ENCODE measurements at places on chromosomes 12 and 14. TPM values are rescaled to one million over a fixed set of nuclear protein-coding genes. Genes with fewer than 3 reads are reported as not detected.

DNA sequence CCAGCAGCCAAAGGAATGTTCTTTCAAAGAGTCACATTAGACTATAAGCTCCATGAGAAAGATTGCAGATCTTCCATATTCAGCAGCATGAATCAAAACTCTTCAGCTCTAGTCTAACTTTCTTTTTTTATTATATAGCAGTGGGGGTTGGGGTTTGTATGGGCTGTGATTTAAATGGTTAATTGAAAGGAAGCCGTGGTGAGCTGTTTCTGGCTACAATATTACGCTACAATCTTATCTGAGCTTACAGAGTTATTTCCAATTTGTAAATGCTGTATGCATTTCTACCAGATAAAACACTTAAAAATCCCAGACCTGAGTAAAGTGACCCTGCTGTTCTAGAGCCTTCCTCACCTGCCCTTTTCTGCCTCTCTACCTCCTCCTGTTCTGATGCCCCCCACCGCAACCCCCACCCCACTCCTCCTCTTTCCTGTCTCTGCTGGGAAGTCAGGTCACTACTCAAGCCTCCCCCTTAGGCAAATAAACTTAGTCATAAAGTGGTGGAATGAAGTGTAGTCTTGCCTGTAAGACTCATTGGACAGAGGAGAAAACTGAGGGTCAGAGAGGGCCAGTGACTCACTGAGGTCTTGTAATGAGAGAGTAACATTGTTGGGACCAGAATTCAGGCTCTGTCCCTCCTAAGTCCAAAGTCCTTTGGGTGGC, 1089.5 kb downstream of the BCL11B start:
- DNase-seq, result no peak

DNA sequence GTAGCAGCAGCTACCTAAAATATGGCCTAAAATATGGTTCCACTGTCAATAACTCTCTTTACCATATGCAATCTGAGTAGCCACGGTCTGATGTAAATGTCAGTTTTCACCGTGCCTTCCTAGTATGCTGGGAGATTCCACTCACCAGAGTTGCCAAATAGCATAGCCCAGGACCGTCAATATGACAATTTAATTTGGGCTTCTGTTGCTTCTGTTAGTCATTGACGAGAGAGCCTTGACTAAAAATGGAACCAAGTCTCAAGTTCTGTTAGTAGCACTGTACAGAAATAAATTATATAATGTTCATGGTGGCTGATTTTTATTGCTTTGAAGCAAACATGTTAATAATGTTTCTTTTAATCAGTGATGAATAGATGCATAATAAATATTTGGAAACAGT, 348.4 kb downstream of the BCAT1 start:
- no peak for DNase-seq

KRT75 gene
- total RNA-seq, result not detected

GRCh38 chr14:74841230-74842207, 34.4 kb downstream of the PROX2 start:
- no peak for DNase-seq

PRR4 gene
- 7.3 TPM for total RNA-seq

DNA sequence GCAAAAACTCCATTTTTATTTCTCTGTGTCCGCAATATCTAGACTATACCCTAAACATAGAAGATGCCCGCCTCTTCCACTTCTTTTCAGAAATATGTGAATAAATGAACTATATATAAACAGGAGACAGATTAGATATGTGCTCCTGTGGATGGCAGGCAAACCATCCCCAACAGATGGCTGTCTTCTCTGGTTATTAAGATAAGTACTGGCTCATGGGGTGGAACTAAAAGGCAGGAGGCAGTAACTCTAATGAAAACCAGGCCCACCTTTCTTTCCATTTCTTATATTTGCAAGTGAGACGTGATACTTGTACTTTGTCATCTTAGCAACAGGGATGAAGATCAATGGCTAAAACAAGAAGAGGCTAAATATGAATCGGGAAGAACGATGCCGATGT, 20.2 kb downstream of the E2F7 start:
- no peak for DNase-seq

IL22 gene
- total RNA-seq, result not detected

IRAK3 gene
- total RNA-seq, result 77.2 TPM

ERBB3 gene
- 191 TPM for total RNA-seq

C12orf54 gene
- 0.52 TPM for total RNA-seq

GRCh38 chr12:106022568-106023012, 116.2 kb downstream of the NUAK1 start:
- peak; percentile 23 for DNase-seq

DNA sequence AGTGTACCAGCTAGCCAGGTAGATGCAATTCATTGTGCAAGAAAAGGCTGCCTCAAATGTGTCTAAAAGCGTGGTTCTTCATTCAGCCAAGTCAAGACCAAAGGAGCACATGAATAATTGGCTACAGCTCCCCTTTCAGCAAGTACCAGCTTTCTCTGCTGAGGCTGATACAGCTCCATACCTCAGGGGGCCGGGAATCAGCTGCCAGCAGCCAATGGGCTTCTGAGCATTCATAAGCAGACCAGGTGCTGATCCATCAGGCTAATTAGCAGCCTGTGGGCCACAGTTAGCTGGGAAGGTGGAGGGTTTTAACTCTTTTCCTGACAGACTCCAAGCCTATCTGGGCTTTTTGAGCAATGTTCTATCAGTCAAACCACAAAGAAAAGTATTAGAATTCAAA, 264.7 kb downstream of the APAF1 start:
- no peak for DNase-seq

DNA sequence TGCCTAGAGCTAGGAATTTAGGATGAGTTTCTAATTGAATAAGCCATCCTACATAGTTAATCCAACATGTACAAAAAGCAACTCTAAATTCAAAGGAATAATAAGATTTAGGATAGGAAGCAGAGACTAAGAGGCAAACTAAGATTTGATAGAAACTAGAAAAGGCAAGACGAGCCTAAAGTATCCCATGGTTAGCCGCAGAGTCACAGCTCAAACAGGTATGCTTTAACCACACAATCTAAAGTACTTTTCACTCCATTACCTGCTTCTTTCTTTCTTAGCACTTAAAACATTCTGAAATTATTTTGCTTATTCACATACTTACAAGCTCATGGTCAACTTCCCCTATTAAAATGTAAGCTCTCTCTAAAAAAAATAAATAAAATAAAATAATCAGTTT, 51.8 kb downstream of the OTOGL start:
- DNase-seq, result peak; percentile 10

DNA sequence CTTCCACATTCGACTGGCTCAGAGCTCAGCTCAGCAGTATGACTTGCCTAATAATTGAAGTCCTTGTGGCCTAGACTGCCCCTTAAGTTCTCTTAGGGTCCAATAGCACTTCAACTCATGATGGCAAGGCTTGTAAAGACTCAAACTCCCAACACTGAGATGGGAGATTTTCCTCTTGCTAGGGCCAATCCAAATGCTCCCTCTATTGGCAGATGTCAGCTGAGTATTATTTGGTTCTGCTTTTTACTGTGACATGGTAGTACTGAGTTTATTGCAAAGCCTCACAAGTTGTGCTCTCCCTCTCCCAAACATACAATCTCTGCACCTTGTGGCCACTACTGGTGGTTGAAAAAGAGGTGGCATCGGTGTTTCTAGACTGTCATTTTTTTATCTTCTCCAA, 164.2 kb downstream of the ALG10 start:
- no peak for DNase-seq

- no peak for DNase-seq
These were observed 71.5 kb downstream of the BRMS1L start for GRCh38 chr14:35897616-35898111.

DNA sequence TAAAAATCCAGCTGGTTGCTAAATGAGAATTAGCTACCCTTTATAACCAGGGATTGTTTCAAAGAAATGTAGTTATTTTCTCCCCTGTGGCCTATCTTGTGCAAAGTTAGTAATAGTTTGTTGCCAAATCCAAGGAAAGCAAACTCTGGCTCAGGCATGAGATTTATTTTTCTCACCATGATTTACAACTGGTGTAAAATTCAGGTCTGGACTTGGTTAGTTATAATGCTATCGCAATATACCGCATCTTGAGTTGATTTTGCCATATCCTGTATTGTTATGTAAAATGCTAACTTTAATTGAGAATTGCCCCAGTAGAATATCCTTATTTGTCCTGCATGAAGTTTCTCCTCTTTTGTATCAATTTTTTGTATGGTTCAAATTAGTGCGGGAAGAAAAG, 135.5 kb downstream of the CRADD start:
- DNase-seq, result peak; percentile 30

- no peak for DNase-seq
These were observed 192.7 kb downstream of the BTG1 start for GRCh38 chr12:91952916-91953315.

SLC8A3 gene
- total RNA-seq, result 3.7 TPM
